ENCODE measurements at places on chromosomes 6 and 20. TPM values are rescaled to one million over a fixed set of nuclear protein-coding genes. Genes with fewer than 3 reads are reported as not detected.

Gene BPI
- polyA plus RNA-seq, result 1.3 TPM

Gene SLC22A2
- 11.3 TPM for polyA plus RNA-seq

Gene EMILIN3
- 7.5 TPM for polyA plus RNA-seq

Gene C20orf144
- 0.26 TPM for polyA plus RNA-seq

Gene VIP
- 0.76 TPM for polyA plus RNA-seq

Gene C20orf96
- 34.2 TPM for polyA plus RNA-seq

Gene KHDC1L
- 0.37 TPM for polyA plus RNA-seq

Gene SYNDIG1
- polyA plus RNA-seq, result 9.5 TPM

Gene NRN1
- polyA plus RNA-seq, result 6.6 TPM

Gene TAPBP
- polyA plus RNA-seq, result 43.1 TPM

Gene UNC5CL
- polyA plus RNA-seq, result 6.5 TPM

Gene TBC1D7
- polyA plus RNA-seq, result 47.7 TPM

Gene CD83
- 10.3 TPM for polyA plus RNA-seq

Gene TPBG
- polyA plus RNA-seq, result 30.9 TPM

Gene TRIM40
- 0.14 TPM for polyA plus RNA-seq

Gene OLIG3
- polyA plus RNA-seq, result not detected

Gene PPP1R3G
- 1.4 TPM for polyA plus RNA-seq

Gene COL19A1
- polyA plus RNA-seq, result 2.3 TPM

Gene ARFGEF3
- 6.3 TPM for polyA plus RNA-seq

Gene RAB44
- polyA plus RNA-seq, result not detected

Gene ATP6V1G2
- 6.7 TPM for polyA plus RNA-seq

Gene HLA-DPB1
- 21.0 TPM for polyA plus RNA-seq

Gene OR2J3
- not detected for polyA plus RNA-seq

Gene GPR6
- not detected for polyA plus RNA-seq

Gene PHIP
- 53.9 TPM for polyA plus RNA-seq

Gene FNDC1
- polyA plus RNA-seq, result 8.6 TPM

Gene POU5F1
- polyA plus RNA-seq, result 1.6 TPM

Gene HRH3
- polyA plus RNA-seq, result 0.06 TPM

Gene CAPN11
- polyA plus RNA-seq, result 0.21 TPM

Gene ZSCAN23
- 12.6 TPM for polyA plus RNA-seq

Gene CAGE1
- 0.18 TPM for polyA plus RNA-seq

Gene LTA
- 0.45 TPM for polyA plus RNA-seq

Gene RIPPLY2
- not detected for polyA plus RNA-seq

Gene RUNX2
- 2.8 TPM for polyA plus RNA-seq

Gene ARFGAP1
- 62.3 TPM for polyA plus RNA-seq

Gene COL21A1
- polyA plus RNA-seq, result 141 TPM

Gene STX11
- polyA plus RNA-seq, result 1.00 TPM

Gene CYP39A1
- polyA plus RNA-seq, result 9.8 TPM

Gene DNAH8
- polyA plus RNA-seq, result 0.17 TPM

Gene KPNA5
- polyA plus RNA-seq, result 23.8 TPM

Gene BPIFB1
- not detected for polyA plus RNA-seq

Gene CAP2
- 12.6 TPM for polyA plus RNA-seq

Gene FLOT1
- polyA plus RNA-seq, result 135 TPM

Gene MAPK13
- polyA plus RNA-seq, result 21.4 TPM

Gene BTBD9
- polyA plus RNA-seq, result 11.9 TPM

Gene FAM110A
- polyA plus RNA-seq, result 12.2 TPM

Gene CHMP4B
- 112 TPM for polyA plus RNA-seq

Gene IMPG1
- 3.5 TPM for polyA plus RNA-seq

Gene C6orf62
- 125 TPM for polyA plus RNA-seq

Gene RNF182
- 2.5 TPM for polyA plus RNA-seq

Gene FAM83C
- 0.06 TPM for polyA plus RNA-seq

Gene DUSP22
- 24.4 TPM for polyA plus RNA-seq

Gene SPTLC3
- 25.4 TPM for polyA plus RNA-seq

Gene TREM1
- 0.29 TPM for polyA plus RNA-seq

Gene PTGIS
- 35.3 TPM for polyA plus RNA-seq

Gene ASF1A
- 42.0 TPM for polyA plus RNA-seq

Gene GSTA2
- 0.28 TPM for polyA plus RNA-seq

Gene SCUBE3
- polyA plus RNA-seq, result 43.8 TPM

Gene PLG
- 2.5 TPM for polyA plus RNA-seq

Gene FERMT1
- 3.1 TPM for polyA plus RNA-seq

All from right renal pelvis (tissue), 4 donors.